Stimulated activated CD8-positive, alpha-beta memory T cell treated with anti-CD3 and anti-CD28 coated beads, Interleukin-4, amount 100 ng/mL, for 4 hours (primary cell): ENCODE measurements at places on chromosomes 6 and 20.

GRCh38 chr6:100300221-100300736 is 164.4 kb downstream of the SIM1 start:
- no peak for DNase-seq

GRCh38 chr6:41757931-41758640 is 10.9 kb upstream of the PGC start:
- no peak for DNase-seq

- no peak for DNase-seq
Observed at GRCh38 chr6:27213544-27214125, 33.9 kb upstream of the PRSS16 start.

DNA sequence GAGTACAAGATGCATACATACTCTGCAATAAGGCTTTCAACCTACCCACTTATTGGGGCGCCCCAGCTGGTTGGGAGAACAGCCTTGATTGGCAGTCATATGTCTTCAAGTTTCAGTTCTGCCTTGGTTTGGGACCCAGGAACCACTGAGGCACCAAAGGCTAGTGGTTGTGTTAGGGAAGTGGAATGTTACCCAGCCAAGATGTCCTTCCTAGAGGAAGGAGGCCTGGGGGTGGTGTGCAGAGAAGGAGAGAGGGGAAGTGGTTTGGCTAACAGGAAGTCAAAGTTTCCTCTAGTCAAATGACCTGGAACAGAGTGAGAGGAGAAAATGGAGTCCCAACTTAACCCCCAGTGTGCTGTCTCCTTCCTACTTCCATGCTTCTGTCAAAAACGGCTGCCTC is 59.4 kb downstream of the CD164 start:
- no peak for DNase-seq

GRCh38 chr6:105270511-105270910 is 90.7 kb upstream of the POPDC3 start:
- DNase-seq = no peak

- no peak for DNase-seq
Observed at GRCh38 chr20:12936524-12936923, 72.2 kb upstream of the SPTLC3 start.

GRCh38 chr6:87701344-87701675 is 723 bp downstream of the AKIRIN2 start:
- no peak for DNase-seq

DNA sequence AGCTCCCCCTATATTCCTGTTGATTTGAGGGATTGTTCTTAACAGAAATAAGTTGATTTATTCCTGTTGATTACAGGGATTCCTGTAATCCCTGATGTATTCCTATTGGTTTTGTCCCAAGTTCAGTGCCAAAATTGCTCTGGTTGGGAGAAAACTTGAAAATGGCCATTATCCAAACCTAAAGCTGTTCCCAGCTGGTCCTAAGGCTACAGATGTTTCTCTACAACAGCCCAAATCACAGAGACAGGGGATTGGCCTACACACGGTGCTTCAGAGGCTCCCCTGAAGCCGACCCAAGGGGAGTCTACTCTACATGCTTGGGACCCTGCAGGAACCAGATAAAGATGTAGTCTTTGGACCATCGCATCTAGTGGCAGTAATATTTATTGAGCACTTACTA is 99.0 kb upstream of the AKAP12 start:
- DNase-seq = no peak

GRCh38 chr6:105292689-105293339 is 110.1 kb downstream of the PREP start:
- DNase-seq = no peak

DNA sequence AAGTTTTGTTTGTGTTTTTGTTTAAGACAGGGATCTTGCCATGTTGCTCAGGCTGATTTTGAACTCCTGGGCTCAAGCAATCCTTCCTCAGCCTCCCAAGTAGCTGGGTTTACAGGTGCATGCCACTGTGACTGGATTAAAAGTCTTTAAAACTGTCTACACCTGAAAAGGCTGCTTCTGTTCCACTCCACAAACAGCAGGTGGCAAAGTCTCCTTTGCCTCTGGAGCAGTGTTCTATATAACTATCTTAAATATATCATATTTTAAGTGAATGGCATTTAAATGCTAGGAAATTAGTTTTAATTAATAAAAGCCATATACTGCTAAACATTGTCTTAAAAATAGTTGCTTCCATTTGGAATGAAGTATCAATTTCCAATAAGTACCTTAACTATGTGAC is 89.2 kb upstream of the BCLAF1 start:
- no peak for DNase-seq

GRCh38 chr6:120899932-120900331 is 434.3 kb downstream of the TBC1D32 start:
- DNase-seq = no peak

DNA sequence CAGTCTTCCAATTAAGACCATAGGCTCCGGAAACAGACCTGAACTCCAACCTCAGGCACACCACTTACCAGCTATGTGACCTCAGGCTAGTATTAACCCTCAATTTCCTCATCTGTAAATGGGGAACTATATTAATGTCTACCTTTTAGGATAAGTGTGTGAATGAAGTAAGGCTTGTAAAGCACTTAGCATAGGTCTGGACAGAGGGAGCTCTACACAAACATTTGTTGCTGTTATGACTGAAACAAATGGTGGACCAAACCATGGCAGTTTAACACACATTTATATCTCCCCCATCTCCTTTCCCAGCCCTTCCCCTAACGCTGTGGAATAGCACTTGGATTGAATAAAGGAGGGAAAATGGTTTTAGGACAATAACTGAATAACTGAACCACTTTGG is 48.7 kb downstream of the TSHZ2 start:
- DNase-seq = no peak

- no peak for DNase-seq
Observed at GRCh38 chr6:169046021-169046420, 207.6 kb downstream of the THBS2 start.

DNA sequence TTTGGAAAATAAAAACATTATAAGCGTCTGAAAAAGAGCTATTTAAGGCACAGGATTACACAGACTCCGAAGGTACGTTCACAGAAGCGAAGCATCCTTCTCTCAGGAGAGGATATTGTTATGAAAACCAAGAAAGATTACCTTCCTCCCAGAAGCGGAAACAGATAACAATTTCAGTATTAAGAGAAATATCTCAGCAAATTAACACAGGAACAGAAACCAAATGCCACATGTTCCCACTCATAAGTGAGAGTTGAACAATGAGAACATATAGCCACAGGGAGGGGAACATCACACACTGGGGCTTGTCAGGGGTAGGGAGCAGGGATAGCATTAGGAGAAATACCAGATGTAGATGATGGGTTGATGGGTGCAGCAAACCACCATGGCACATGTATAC is 109.7 kb downstream of the CDK19 start:
- no peak for DNase-seq

DNA sequence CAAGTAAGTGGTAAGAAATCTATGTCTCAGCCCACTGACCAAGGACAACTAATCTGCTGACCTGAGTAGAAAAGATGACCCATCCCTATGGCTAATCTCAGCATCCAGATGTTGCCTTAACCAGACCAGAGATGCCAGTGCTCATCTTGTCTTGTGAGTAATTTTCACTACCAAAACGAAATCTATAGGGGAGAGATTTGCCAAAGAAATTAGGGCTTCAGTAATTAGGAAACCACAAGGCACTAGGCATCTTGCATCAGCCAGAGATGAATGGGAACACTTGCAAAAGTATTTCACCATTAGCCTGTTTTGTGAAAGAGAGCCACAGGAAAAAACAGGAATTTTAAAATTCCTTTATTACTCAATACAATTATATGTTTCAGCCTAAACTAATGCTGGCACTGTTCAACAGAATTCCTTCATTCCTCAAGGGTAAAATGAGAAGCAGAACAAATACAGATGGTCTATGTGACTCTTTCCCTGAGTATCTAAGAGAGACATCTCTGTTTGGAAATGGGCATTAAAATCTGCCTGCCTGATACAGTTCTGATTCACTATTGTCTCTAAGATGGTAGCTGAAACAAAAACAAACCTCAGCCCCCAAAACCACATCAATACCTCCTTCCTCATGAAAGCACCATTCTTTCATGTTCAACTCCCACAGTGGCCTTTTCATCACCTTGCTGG is 87.8 kb downstream of the GMDS start:
- no peak for DNase-seq

DNA sequence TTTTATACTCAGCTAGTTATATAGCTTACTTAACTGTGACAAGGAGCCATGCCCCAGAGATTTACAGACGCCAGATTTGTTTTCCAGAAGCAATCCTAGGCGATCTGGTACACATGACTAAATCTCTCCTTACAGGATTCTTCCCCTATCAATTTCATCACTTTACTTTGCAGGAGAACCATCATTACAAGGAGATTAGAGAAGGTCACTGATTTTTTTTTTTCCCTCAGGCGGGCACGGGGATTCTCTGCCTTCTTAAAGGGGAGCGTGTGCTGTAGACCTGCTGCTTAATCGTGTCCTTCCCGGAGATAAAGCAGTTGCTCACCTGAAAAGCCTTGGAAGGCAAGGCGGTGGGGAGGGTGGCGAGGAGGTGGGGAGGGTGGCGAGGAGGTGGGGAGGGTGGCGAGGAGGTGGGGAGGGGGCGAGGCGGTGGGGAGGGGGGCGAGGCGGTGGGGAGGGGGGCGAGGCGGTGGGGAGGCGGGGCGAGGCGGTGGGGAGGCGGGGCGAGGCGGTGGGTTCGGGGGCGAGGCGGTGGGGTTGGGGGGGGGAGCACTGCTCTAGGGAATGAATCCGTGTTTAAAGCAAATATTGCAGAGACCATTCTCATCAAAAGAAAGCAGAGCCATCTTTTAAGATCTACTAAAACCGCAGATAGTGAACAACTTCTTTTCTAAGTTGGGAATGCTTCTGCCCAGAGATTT is 14.3 kb upstream of the MRAP2 start:
- no peak for DNase-seq

DNA sequence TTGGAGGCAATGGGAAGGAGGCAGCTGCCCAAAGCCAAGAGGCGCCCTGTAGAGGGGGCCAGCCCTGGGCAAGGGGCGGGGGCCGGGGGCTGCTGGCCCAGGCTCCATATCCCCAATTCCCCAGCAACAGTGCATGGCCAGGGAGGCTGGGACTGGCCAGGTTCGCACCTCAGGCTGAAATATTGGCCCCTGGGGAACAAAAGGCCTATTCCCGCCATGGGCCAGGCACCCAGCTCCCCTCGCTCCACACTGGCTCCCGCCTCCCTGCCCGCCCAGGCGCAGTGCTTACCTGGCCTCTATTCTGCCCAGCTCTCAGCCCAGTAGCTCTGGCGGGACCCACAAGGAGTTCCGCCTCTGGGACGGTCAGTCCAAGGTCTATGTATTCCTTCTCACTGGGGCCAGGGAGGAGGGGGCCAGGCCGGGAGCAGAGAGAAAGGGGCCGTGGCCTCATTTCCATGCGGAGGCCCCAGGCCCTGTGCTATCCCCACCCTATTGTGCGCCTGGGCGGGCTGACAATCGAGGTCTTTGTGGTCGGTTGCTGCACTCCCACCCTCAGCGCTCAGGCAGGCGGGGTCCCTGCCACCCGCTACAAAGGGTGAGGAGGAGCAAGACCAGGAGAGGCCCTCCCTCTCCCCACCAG is 42.3 kb downstream of the YTHDF1 start:
- no peak for DNase-seq

GRCh38 chr6:101740631-101741030 is 347.1 kb downstream of the GRIK2 start:
- no peak for DNase-seq

GRCh38 chr6:151900256-151900655 is 92.8 kb downstream of the ESR1 start:
- no peak for DNase-seq

GRCh38 chr6:8499540-8499939 is 64.2 kb upstream of the SLC35B3 start:
- no peak for DNase-seq

DNA sequence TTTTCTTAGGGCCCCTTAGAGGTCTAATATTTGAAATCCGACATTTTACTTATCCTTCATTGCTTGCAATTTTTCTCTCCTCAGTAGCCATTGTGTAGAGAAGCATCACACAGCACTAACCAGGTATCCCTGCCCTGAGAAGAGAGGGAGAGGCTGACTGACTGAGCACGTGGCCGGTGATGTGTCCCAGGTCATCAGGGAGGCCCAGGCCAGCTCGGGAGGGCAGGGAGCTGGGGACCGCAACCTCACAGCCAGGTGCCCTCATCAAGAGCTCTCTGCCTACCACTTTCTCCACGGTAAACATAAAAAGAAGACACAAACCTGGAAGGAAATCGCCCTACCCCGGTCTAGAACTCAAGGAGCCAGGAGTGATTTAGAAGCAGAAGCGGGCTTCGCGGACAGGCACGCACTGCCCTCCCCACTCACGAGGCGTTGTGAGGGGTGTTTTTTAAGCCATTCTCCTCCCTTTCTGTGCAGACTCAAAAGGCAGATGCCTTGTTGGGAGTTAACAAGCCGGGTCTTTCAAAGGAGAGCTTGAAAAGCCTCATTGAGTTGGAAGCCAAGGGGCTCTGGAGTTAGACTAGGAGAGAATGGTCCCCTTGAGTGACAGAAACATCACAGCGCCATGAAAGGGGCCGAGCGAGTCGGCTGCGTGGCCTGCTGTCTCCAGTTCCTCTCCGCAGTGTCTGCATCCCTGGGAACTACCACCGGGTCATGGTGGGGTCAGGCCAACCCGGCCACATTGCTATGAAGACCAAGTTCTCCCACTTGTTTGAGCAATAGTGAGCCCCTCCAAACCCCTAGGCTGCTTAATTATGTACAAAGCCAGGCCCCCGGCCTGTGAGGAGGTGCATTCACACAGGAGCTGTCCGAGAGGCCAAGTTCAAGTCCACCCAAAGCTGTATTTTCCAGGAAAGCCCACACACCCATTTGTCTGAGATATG is 285.4 kb downstream of the CDH4 start:
- no peak for DNase-seq

DNA sequence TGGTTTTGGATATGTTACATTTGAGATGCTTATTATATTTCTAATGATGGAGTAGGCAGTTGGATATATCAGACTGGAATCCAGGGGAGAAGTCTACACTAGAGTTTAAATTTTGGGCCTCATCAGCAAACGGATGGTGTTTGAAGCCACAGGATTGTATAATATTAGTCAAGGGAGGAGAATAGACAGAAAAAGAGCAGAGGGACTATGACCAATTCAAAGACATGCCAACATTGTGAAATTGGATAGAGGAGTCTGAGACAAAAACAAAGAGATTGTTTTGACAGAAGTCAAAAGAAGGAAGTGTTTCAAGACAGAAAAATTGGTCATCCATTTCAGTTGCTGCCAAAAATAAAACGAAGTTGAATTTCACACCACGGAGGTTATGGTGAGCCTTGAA is 66.5 kb downstream of the NOX3 start:
- DNase-seq = no peak

GRCh38 chr6:45386501-45386900 is 8.8 kb upstream of the SUPT3H start:
- no peak for DNase-seq

DNA sequence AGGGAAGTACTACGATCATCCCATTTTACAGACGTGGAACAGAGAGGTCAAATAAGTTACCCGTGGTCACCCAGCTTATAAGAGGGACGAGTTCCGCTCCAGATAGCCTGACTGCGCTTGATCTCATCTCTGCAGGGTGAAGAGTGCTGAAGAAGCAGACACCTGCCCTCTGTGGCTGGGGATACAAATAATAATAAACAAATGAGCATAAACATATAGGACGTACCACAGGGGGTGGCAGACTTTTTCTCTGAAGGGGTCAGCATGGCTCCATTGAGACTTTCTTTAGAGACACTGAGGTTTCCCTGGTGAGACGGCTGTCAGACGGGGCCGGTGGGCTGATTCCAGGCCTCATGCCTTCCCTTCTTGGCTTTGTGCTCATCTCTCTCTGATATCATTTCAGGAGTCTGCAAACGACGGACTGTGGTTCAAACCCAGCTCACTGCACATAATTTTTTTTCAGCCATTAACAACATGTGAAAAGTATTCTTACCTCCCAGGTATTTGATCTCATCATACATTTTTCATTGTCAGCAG is 47.1 kb downstream of the IRF4 start:
- no peak for DNase-seq

- DNase-seq = no peak
Observed at GRCh38 chr20:51494241-51495110, 48.0 kb downstream of the NFATC2 start.
